ENCODE measurements at places on chromosomes 16 and 17. TPM values are rescaled to one million over a fixed set of nuclear protein-coding genes. Genes with fewer than 3 reads are reported as not detected.

- DNase-seq, result no peak
Measured at GRCh38 chr17:78144736-78145641, 1.2 kb upstream of the C17orf99 start.

KRT36 gene
- not detected for total RNA-seq

DNA sequence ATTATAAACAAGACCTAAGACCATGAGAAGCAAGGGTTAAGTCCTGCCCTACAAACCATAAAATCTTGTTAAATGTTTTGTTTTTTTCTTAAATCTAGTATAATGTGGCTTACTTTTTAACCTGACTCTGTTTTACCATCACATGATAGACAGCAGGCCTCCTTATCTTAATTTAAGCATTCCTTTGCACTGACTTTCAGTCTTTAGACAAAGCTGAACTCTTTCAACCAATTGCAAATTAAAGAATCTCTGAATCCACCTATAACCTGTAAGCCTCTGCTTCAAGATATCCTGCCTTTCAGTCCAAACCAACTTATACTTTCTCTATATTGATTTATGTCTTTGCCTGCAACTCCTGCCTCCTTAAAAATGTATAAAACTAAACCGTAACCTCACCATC is 478.5 kb downstream of the GRIN2A start:
- DNase-seq, result no peak

GRCh38 chr17:68182011-68182306 is 65.9 kb upstream of the AMZ2 start:
- no peak for DNase-seq

DNA sequence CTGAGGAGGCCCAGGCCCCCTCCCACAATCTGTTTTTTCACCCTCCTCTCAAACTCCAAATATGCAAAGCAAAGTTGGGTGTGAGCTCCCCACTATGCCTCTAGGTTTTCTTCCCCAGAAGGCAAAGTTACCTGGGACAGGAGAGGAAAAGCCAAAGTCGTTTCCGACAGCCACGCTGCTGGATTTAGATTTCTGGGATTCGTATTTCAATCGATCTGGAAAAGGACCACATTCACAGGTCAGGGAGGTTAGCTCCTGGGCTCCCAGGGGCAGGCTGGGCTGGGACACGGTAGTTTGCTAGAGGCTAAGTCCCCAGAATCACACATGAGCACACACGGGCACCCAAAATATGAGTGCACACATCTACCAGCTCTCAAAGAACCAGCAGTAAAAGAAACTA is 21.3 kb upstream of the MRPS23 start:
- DNase-seq, result no peak

- no peak for DNase-seq
Measured at GRCh38 chr16:3170440-3171180, 17.4 kb upstream of the OR1F1 start.

- DNase-seq, result no peak
Measured at GRCh38 chr17:37225465-37225864, 150.3 kb upstream of the C17orf78 start.

GRCh38 chr17:81471818-81472456 is 40.7 kb downstream of the ACTG1 start:
- no peak for DNase-seq

- DNase-seq, result no peak
Measured at GRCh38 chr17:58279016-58279711, 1.6 kb downstream of the MPO start.

GRCh38 chr16:14475370-14476139 is 154.5 kb downstream of the PARN start:
- DNase-seq, result no peak

DNA sequence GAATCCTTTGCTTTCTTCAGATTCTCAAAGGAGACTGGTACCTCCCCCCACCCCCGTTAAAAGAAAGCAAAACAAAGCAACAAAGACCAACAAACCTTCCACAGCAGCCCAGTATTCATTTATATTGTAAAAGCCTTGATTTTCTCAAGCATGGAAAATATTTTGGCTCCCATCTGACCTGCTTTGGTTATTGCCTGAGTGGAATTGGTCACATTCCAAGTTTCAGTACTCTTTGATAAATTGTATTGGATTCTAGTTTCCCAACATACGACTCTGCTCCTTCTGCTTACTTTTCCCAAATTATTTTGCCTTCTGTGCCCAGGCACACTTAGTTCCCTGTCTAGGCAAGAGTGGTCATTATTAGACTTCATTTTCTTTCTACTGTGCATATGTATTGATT is 1.3 kb downstream of the ABCC11 start:
- DNase-seq, result no peak

DNA sequence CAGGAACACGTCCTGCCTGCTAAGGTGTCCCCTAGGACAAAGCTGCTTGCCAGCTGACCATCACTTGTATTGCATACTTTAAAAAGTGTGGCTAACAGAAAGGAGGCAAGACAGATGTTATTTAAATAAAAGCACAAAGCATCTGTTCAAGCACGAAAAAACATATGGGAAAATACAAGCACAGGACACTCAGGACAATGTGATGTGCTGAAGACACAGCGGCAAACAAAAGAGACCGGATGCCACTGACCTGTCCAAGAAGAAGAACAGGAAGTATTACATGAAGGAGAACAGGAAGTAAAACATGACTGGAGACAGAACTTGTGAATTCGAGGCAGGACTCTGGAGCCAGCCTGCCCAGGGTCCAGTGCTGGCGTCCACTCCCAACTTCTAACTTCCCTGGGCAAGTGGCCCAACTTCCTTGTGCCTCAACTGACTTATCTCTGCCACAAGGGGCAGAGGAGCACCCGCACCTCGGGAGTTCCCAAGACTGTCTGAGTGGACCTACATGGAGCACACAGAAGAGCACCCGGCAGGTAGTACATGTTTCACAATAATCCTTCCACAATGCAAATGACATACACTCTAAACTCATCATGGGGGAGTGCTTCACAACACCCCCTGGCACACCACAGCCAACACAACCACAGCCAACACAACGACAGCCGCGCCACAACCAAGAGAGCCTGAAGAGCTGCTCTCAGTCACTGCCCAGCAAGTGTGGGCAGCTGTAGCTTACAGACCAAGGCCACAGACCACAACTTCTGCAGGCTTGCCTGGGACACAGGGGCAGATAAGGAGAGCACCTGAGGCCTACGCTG is 36.6 kb downstream of the ANKRD11 start:
- no peak for DNase-seq

GRCh38 chr16:11088074-11088730 is 143.8 kb downstream of the CLEC16A start:
- no peak for DNase-seq

SMIM5 gene
- 1.7 TPM for total RNA-seq

ZG16 gene
- total RNA-seq, result not detected

CDH1 gene
- 84.4 TPM for total RNA-seq

DNA sequence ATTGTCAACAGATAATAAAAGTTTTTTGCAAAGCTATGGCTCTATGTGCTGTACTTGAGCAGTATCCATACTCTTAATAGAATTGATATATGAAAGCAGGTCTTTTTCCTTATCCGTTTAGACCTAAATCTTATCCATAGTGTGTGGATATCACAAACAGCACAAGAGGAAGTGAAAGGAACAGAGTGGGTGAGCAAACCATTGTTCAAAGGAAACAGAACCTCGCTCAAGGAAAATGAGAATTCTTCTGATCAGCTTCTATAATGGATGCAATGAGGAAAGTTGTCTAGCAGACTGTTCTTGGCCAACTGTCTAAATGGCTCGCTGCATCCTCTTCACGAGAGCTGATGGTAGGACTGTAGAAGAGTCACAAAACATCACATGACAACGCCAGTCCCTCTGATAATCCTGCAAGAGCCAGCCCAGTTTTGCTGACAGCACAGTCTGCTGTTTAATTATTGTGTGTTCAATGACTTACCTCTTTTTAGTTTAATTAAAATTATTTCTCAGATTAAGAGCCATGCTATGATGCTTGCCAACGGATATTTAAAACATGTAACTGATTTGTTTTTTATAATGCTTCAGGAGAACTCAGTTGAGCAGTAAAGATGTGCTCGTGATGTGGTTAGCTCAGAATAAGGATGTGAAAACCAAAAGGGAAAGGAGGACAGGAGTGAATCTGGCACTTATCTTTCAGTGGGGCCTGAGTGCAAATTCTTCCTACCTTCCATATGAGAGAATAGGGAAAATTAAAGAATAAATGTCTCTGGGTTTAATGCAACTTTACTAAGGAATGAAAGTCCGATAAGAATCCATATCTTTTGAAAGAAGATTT is 38.5 kb downstream of the WWOX start:
- no peak for DNase-seq

Measured in kidney epithelial cell (primary cell).